EL (cell line): ENCODE measurements at places on chromosomes 4 and X.

DNA sequence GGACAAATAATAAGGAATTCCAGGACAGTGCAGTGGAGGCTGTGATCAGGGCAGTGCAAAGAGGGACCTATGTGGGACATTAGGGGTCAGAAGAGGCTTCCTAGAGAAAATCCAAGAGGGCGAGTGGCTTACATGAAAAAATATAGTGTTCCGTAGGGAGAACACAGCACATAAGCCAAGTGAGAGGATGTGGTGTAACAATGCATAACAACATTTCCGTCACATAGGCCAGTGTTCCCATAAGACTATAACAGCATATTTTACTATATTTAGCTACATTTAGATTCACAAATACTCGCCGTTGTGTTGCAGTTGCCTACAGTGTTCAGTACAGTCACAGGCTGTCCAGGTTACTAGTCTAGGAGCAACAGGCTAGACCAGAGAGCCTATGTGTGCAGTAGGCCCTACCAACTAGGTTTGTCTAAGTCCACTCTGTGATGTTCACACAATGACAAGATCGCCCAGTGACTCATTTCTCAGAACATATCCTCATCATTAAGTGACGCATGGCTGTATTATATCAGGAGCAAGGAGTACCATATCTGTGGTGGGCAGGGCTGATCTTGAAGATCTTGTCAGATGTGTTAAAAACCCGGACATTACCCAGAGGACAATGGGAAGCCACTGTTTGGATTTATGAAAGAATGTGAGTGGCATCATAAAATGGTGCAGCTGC is 74.0 kb upstream of the TBL1X start:
- DNase-seq, result no peak

- DNase-seq, result no peak
Measured at GRCh38 chr4:60359746-60360367, 840.3 kb upstream of the ADGRL3 start.

GRCh38 chrX:115372152-115372551 is 82.6 kb downstream of the LUZP4 start:
- DNase-seq, result peak; percentile 69

DNA sequence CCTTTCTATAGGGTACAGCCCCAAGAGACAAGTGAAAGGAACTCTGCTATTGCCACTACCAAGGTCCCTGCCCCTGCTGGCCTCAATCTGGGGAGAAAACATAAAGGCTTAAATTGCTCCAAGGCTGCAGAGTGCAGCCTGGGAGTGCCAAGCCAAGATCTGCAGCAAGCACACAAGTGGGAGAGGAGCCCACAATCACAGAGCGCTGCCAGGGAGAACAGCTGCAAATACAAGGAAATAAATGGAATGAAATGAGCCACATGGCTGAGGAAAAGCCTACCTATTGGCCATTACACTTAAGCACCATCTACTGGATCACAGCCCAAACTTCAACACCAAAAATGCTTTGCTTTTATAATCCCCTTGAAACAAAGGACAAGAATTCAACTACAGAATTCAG is 582.4 kb downstream of the FAM133A start:
- DNase-seq, result no peak
